Activated T-helper 1 cell treated with anti-CD3 and anti-CD28 coated beads, Interleukin-12 subunit alpha, Interleukin-12 subunit beta, Interleukin-2, Interleukin-4 antibody, amounts not matched to agents 30 ng/mL and 10 ng/mL and 1 ng/mL, durations not matched to agents 14 hours and 24 hours and 36 hours (primary cell): ENCODE measurements at places on chromosomes 3 and 15.

- DNase-seq: no peak
These were observed 24.3 kb upstream of the SUCLG2 start for GRCh38 chr3:67678665-67679064.

- no peak for DNase-seq
These were observed 8.8 kb downstream of the EMC4 start for GRCh38 chr15:34233614-34234013.

- no peak for DNase-seq
These were observed 28.5 kb upstream of the APOD start for GRCh38 chr3:195612075-195612800.

DNA sequence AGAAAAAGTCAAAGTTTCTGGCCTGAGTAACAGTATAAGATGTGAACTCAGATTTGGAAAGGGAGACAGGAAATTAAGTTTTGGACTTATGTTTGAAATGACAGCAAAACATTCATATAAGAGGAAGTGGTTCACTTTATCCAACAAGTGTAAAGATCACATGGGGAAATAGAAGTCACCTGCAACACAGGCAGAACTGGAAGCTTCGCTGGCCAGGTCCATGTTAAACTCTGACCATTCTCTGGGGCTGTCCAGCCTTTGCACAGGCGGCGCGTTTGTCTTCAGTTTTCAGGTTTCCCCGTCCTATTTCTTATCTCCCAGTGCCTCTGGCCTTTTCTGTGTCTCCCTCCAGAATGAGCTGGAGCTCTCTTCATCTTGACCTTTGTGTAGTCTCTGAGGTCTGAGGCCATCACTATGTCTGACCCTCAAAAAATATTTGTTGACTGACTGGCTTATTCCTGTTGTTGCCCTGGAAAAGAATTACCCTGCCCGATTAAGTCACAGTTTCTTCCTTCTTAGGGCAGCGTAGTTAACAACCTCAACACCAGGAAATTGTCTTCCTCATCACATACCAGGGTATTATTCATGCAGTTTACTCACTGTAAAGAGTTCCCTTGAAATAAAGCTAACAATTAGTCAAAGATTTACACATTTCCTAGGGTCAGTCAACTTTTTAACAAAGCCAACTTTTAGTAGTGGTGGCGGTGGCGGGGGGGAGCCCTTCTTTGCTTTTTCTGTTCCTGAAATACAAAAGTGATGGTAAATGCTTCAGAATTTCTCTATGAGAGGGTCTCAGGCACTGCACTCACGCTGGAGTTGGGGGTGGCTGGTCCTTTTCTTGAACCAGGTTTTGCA, 959 bp upstream of the RASA2 start:
- no peak for DNase-seq

DNA sequence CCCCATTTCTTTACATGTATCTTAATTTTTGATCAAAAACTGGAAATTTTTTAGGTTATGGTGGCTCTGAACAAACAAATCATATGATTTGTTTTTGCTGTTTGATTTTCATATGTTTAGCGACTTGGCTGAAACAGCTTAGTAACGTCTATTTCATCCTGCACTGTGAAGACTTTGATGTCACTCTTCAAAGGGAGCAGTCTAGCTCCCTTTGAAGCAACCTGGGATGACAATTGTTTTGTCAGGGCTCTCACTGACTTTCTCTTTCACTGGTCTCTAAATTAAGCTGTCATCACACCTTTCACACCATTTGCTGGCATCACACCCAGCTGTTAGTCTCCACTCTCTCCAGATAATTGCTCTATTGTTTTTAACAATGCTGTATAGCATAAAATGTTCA, 896.9 kb downstream of the IGSF11 start:
- DNase-seq: no peak

- DNase-seq: no peak
These were observed 82.5 kb downstream of the ANO10 start for GRCh38 chr3:43539321-43539720.

DNA sequence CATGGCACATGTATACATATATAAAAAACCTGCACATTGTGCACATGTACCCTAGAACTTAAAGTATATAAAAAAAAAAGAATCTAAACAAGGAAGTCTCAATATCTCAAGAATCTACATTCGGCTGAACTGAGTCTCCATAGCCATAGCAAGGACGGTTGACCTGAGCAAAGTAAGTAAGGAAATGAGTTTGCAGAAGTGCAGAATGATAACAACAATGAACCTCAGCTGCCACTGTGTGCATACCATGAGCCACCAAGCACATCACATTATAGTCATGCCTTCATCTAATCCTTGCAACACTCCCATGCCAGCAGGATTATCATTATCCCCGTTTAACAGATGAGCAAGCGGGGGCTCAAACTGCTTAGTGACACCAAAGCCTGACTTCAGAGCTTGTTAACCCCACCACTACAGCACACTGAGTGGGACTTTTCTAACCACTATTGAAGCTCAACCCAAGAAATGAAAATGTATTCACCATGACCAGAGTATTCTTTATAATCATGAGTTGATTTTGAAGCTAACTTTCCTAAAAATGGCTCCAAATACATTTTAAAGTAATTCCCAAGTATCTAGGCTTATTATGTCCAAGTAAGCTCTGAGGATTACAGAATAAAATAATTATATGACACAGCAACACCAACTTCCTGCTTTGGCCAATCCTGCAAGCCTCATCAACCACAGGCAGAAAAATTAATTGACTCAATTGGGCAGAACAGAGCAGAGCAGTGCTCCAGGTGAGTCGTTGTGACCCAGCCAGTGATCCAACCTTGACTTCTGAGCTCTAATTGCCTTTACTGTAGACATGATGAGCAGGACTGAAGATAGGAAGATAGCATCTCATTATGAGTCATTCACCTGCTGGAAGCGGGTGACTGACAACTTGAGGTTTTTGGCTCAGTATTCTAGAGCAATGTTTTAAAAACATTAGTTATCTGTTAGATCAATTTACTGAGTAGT, 47.3 kb upstream of the IL12A start:
- no peak for DNase-seq

DNA sequence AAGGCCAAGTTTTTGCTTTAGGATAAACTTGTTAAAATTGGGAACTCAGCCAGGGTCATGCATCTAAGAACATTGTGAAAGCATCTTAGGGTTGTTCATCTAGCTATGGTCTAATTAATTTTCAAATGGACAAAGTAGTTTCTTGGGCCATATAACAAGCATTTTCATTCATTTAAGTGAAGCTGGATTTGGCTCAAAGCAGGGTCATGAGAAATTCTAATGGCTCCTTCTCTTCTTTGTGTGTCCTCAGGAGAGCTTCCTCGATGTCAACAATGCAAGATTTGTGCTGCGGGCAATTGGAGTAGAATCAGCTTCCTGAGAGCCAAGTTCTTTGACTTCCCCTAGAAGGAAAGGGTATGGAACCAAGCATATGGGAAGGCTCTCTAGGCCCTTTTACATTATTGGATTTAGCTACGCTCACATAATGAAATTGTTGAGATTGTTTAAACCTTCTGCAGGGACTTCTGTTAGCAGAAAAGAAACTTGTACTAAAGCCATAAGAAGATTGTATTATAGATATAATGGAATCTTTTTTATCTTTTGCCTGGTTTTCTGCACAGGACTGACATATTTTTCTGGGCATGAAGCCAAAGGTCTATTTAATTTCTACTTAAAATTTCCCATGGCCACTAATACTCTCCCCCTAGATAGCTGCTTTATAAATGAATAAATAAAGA, 1.8 kb upstream of the SAMMSON start:
- no peak for DNase-seq

DNA sequence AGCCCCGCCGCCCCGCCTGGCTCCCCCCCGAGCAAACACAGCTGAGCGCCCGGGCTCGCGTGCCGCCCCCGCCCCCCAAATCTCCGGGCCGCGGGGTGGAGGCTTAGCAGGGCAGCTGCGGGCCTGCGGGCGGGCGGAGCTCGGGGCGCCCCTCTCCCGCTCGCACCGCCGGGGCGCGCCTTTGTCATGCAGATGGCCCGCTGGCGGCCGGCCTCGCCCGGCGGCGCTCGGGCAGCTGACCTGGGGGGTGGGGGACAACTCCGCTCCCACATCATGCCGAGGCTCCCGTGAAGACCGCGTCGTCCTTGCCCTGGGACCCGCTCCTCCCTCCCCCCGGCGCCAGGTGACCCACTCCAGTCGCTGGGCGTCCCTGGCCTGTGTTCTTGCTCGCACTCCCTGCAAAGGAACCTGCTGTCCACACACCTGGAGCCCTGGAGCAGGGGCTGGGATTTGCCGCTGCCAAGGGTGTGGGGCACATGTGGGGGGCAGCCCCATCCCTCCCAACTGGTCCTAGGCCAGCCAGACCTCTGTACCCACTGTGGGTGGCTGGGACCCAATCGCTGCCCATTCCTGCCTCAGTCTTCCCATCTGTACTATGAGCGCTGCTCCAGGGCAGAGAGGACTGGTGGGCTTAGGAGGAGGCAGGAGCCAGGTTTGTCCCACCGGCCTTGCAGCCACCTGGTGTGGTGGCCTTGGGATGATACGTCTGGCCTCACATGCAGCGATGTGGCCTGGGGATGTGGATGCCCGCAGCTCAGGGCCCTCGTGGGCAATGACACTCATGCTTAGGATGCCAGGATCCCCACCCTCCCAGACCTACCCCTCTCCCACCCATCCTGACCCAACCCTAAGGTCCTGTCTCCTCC, 33.5 kb downstream of the DNAJB8 start:
- no peak for DNase-seq

DNA sequence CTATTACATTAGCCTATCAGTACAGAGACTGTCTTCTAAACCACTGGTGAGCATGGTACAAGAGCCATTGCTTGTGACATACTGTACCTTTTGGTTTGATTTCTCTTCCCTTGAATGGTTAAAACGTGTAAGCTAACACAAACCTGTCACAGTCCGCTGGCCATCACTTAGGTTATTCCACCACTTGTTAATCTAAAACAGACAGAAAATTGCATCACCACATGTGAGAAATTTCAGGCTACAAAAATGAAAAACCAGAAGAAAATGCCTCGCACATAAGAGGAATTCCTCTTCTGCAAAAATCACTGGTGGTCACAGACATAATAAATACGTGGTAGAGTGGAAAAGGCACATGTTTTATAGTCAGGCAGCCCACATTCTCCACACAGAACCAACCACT, 22.1 kb downstream of the PARL start:
- DNase-seq: no peak

DNA sequence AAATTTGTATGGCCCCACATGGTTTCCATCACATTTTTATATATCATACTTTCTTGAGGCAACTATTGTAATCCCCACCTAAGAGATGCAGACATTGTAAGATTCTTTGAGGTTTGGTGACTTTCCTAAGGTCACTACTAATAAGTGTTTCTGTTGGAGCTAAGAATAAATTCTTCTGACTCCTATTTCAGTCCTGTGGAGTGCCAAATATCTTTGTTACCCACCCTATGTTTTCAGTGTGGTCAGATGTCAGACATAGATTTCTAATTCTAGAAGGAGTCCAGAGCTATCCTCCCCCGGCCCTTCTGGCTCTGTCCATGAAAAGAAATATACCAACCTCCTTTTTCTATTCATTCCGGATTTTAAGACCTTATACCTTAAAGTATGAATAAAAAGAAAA, 46.2 kb upstream of the FILIP1L start:
- DNase-seq: no peak

GRCh38 chr3:172856795-172857742, 106.5 kb downstream of the ECT2 start:
- no peak for DNase-seq

DNA sequence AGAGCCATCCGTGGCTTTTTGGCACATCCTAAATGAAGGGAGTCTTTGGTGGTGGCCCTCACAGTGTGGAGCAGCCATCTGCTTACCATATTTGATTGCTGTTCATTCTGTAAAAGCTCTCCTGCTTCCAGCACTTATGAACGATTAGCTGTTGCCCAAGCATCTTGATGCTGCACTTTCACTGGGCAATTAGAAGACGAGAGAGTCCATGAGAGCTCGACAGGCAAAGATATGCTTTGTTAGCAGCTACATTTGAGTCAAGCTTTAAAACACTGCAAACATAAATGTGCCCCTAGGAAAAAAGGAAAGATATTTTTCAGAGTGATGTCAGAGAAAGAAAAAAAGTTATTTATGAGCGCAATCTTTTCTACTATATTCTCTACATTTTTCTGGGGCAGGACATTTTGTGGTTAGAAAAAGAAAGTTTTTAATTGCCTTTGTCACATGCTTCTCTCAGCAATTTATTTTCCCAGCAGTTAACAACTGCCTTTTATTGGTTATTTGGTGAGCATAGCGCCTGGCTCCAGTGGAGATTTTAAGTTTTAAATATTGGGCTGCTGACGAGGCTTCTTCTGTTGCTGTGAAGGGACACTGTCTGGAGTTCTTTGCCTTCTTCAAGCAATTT, 468.4 kb downstream of the C3orf38 start:
- no peak for DNase-seq
